T-cell (primary cell): ENCODE measurements at places on chromosomes 13 and 19.

- DNase-seq: peak; percentile 95
Measured at GRCh38 chr19:49580264-49581006, at the start of gene NOSIP. NOSIP (minus strand) TSS chr19:49580556; CDS start chr19:49560691, 19,865 bp downstream.

DNA sequence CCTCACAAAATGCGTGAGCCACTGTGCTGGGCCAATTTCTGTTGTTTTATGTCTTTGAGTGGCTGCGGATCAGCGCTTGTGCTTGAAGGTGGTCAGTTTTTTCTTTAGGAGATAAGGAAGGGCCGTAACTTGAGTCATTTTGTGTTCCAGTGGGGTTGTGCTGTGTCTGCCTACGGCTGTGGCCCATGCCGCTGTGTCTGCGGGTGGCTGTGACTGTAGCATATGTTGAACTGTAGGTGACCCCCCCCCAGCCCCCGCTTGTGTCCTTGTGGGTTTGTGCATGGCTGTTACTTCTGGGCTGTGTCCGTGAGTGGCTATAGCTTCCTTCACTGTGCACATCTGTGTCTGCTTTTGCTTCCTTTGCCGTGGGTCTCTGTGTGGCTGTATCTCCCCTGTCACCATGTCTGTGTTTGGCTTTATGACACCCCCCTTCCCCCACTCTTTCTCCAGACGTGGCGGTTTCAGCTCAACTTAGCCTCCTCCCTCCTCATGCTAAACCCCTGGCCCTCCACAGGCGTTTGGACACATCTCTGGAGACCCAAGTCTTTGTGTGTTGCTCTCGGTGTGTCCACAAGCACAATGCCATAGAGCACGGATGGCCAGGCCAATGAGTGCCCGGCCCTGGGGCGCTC lies 675 bp downstream of the PPP1R14A start:
- no peak for DNase-seq

DNA sequence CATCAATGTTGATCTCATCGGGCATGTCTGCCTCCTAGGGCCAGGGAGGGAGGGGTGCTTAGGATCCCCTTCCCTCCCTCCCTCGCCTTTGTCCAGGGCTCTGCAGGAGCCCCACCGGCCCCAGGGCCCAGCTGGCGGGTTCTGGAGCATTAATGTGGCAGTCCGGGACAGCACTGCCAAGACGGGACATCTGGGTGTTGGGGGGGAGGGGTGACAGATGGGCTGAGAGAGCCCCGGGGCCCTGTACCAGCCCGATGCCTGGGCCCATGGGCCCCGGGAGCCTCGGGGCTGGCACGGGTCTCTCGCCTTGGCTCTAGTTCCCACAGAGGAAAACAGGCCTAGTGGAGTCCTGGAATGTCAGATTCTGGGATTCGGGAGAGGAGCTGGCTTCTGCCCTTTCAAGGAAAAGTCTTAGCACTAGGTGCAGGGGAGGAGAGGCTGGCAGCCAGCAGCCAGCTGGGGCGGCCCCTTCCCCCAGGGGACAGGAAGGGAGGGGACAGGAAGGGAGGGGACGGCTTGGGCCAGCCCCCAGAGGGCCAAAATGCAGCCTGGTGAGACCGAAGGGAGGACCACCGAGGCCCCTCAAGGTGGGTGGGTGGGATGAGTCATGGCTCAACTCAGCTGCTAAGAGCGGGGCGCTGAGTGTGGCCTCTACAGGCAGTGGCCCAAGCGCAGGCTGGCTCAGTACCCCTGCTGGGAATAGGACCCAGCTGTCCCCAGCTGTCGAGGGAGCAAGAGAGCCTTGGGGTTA lies 3.1 kb downstream of the PPP1R14A start:
- DNase-seq: no peak

- DNase-seq: peak; percentile 27
Measured at GRCh38 chr19:6412447-6413091, 12.0 kb downstream of the KHSRP start.

DNA sequence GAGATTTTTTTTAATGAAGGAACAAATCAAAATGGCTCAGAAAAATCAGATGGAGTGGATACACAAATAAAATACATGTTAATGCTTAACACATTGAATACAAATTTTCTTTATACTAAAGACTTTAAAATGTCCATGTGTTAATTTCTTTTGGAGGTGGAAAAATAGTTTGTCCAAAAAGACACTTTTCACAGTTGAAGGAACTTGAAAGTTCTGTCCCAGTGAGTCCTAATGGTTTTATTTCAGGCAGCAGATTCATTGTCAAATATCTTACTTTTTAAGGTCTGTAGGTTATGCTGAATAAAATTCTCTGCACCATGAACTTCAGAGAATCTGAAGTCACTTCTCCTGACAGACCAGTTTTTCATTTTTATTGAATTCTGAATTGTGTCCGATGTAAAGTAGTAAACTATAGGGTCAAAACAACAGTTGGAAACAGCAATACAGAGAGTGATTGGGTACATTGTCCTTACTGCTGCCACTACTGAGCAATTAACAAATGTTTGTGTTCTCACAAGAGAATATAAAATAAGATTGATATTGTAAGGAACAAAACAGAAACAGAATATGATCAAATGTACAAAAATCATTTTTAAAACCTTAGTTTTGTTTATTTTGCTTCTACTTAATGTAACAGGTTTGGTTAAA lies 1.6 kb downstream of the LPAR6 start:
- DNase-seq: no peak

DNA sequence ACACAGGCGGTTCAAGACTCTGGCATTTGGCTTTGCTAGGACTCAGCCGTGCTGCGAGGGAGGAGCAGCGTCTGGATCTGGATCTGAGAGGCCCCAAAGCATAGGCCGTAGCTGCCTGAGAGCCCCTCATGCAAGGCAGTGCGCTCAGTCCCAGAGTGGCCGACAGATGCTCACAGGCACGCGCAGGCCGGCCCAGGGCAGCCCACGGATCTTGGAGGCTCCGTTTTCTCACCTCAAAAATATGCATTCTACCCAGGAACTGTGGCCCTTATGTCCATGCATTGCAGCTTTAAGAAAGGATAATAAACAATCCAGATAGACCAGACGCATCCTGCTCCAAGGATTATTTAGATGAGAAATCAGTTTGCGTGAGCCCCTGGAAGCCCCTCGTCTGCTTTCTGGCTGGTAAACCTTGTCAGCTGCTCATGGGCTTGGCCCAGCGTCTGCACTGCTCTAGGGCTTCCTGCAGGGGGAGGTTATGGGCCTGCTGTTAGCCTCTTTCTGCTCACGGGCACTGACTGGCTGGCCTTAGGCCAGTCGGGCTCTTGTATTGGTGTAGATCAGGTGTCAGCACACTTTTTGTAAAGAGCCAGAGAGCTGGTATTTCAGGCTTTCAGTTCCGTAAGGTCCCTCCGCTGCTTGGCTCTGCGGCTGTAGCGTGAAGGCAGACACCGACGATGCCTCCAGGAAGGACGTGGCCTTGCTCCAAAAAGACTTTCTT lies 24.2 kb downstream of the TEX29 start:
- no peak for DNase-seq

- DNase-seq: no peak
Measured at GRCh38 chr13:24520733-24521132, 8.2 kb upstream of the PARP4 start.

DNA sequence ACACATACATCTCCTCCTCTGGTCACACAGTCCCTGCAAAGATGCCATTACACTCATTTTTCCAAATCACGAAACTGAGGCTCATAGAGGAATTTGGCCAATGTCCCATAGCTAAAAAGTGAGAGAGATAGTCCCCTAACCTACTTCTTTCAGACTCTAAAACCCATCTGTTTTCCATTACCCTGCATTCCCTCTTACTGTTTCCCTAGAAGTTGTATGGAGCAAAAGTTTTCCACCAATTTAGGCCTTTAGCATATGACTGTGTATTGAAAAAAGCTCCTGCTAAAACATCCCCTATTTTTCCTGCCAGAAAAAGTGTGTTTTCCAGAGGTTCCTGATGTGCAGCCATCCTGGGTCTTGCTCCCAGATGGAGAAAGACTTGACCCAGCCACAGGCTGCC lies 16.3 kb downstream of the SERP2 start:
- DNase-seq: no peak

GRCh38 chr19:12272980-12273901 lies 21.4 kb downstream of the ZNF44 start:
- DNase-seq: no peak
